ENCODE measurements at places on chromosomes 13 and 19. TPM values are rescaled to one million over a fixed set of nuclear protein-coding genes. Genes with fewer than 3 reads are reported as not detected.

ACER1 gene
- total RNA-seq, result not detected

SOX1 gene
- total RNA-seq, result not detected

TNFSF13B gene
- total RNA-seq, result 13.2 TPM

PDE4A gene
- 26.6 TPM for total RNA-seq

KCTD15 gene
- total RNA-seq, result 17.9 TPM

ENOX1 gene
- 4.7 TPM for total RNA-seq

Measured in subcutaneous adipose tissue (tissue), 4 donors.